SK-N-SH (cell line): ENCODE measurements at places on chromosomes 2 and 18.

- no peak for DNase-seq
These were observed 8.9 kb downstream of the EDAR start for GRCh38 chr2:108980076-108980475.

GRCh38 chr18:5196253-5197031, 615 bp downstream of the AKAIN1 start:
- DNase-seq = peak; percentile 22

DNA sequence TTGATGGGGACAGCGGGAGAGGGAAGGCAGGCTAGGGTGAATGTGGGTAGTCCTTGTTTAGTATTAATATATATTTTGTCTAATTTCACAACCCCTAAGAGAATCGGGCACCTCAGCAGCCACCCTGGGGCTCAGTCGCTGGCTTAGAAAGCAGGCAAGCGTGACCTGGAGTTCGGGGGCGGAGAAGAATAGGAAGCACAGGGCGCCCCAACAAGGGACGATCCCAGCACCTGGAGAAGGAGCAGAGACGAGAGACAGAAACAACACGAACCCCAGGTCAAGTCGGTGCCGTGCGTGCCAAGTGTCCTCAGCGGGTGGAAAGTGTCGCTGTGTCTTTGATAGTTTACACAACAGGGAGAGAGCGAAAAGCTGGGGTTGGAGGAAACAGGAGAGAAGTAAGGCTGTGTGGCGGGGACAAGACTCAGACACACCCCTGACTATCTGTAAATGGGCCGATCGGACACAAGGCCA, 95.4 kb downstream of the NFATC1 start:
- no peak for DNase-seq

DNA sequence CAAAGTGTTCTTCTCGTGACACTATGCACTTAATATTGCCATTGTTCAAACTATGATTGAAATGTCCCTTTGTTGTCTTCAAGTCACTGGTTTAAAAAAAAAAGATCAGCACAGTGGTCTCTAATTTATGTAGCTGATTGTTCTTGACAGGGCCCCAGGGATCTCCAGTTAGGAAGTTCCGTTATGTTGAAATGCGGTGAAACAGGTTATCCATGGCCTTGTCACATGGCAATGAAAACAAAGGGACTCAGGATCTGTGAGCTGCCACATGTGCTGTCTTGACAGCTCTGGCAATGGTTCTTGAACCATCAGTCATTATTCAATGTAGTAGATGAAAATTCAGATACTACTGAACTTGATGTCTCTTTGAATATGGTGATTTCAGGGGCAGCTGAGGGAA, 147.4 kb downstream of the SETBP1 start:
- no peak for DNase-seq

GRCh38 chr18:67410075-67411070, 106.1 kb downstream of the DSEL start:
- DNase-seq = no peak

GRCh38 chr18:62846313-62846712, 131.0 kb downstream of the PHLPP1 start:
- no peak for DNase-seq

GRCh38 chr18:55912071-55912470, 324.1 kb upstream of the TCF4 start:
- no peak for DNase-seq

- DNase-seq = peak; percentile 39
These were observed 73.8 kb downstream of the KCNG2 start for GRCh38 chr18:79871481-79872091.

DNA sequence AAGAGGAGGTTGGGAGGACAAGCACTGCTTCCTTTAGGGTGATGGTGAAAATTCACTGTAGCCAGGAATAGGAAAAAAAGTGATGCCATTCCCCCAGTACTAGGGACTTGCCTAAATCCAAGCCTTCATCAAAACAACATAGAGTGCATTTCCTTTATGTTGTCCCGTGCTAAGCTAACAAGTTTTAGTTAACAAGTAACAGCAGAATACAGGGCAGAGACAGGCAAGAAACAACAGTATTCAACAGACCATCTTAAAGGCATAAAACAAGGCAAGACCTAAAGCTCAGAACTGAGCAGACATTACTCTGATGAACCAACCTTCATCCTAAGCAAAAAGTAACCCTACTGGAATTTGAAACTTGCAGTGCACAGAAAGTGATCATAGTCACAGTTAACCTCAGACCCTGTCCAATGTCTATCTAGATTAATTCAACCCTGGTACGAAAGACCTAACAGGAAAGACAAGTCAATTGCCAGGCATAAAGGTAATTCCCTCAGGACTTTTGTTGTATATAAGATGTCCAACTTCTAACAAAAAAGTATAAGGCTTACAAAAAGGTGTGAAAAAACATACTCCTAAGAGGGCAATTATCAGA, 34.4 kb upstream of the GALNT1 start:
- no peak for DNase-seq
